NCI-H146 (cell line): ENCODE measurements at places on chromosomes 6 and 20.

DNA sequence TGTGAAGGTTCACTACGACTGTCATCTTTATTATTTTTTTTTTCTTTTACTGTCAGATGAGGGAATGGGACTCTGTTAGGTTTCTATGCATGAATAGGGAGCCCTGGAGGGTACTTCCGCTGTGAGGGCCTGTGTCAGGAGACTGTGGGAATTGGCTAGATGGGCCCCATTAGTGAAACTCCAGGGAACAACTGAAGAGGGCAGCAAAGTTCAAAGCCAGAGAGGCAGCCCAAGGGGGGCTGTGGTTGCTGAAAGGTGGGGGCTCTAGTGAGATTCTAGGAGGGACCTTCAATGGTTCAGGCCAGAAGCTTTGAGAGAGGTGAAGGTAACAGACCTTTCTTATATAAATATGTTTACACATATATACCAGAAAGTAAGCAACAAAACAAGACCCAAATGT, 13.2 kb upstream of the EPB41L1 start:
- no peak for DNase-seq

DNA sequence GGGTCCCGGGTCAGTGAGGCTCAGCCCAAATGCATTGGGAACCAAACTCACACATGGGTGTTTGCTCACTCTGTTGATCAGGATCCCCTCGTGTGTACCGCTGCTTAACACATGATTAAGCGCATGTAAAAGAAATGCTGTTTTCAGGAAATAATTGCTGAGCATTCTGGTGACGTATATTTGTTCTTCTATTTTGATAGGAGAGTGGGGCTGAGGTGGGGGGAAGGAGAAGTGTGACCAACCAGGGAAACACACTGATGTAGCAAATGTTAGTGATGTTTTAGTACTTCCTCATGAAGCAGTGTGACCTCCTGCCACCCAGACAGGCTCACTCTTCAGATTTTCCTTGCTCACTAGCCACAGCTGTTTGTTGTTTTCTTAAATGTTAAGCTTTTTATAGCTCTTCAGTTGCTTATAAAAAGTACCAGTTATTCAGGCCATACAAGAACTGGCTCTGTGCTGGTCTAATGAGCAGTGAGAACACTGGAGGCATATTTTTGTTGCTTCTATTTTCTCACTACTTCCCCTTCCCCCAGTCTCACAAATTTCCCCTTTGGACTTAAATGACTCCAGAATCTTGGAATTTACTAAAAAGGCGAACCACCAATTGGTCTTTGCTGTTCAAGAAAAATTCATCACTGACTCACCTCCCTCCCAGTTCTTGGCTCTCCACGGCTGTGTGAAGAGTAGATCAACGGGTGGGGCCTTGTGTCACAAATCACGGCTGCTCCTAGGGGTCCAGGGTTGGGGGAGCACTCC, 79.2 kb upstream of the BACH2 start:
- no peak for DNase-seq

DNA sequence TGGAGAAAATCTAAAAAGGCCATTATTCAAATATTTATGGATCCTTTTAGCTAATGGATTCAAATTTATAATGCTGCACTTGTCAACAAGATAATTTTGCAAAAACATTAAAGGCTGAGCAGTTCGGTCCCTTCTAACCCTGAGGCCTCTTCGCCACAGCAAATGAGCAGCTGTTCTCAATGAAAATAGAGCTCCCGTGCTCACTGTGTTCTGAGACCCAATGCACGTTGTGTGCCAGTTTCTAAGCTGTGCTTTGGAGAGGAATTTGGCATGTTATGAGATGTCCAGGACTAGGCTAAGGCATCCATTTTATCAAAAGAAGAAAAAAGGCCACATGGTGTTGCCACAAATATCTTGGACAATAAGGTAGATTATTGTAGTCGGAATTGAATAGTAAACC, 220.1 kb upstream of the TSHZ2 start:
- no peak for DNase-seq

DNA sequence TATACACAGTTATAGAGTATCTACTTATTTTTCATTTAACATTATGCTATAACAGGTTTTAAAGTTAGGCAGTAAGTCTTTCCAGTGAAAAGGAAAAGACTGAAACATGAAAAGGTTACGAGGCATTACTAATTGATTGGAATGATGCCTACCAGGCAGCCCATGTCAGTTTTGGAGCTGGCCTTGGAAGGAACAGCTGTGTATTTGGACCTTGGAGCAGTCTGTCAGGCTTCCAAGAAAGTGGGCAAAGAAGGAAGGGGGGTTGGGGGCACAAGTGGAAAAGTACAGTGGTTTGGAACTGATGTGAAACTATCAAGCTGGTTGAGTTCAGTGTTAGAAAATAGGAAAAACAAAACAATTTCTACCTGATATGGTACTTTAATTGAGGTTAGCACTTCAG, 41.7 kb downstream of the SLC16A10 start:
- DNase-seq: no peak

DNA sequence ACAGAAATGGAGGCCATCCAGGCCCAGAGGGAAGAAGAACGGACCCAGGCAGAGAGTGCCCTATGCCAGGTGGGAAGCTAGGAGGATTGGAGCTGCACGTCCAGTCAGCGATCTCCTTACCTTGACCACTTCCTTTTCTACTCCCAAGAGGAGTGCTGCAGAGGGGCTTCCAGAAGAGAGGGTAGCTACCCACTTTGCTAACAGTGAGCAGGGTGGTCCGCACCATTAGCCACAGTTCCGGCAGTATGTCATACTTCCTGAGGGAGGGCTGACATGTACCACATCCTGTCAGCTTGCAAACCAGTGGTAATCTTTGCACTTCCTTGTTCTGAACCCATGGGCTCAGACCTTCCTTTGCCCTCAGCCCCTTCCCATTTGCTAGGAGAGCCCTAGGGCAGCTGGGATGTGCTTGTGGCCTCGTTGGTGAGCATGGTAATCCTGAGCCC, 35.4 kb downstream of the CEP250 start:
- DNase-seq: no peak

DNA sequence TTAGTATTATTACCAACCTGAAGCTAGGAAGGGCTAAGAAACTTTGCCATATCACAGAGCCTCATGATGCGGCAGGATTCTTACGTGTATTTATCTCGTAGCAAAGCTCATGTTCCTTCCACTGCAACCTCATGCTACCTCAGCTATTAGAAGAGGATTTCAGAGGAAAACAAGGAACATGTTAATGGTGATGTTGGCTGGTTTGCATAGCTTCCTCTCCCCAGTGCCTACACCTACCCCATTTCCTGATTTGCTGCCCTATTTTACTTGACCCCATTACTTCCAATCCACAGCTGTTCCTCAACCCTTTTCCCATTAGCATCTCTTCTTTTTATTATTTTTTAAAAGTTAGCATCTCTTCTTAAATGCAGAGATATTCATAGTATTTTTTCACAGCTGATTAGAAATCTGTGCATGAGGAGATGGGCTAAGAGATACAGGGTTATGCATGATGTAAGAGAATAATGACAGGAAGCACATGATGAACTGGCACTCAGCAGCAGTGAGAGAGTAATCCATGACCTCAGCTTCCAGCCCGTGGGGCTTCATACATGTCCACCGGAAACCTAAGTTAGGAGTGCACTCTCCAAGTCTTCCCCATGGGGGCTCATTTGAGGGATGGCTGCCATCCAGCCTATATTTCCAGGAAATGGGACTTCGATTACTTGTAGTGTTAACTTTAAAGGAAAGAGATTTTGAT, 106.1 kb upstream of the ASF1A start:
- no peak for DNase-seq

- no peak for DNase-seq
Measured at GRCh38 chr20:51331481-51331880, 211.0 kb downstream of the NFATC2 start.

DNA sequence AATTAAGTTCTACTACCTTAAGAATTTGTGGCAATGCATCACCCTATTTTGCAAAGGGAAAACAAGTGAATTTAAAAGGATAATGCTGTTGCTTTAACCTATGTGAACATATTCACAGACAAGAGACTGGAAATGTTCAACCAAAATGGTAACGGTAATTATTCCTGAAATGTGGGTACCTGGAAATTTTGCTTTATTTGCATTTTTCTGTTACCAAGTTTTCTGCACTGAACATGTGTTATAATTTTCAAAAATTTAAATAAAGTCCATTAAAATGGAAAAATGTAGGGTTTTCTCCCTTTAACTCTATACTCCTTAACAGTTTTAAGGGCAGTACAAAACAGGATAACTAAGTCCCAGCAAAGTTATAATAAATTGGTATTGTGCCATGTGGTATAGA, 66.4 kb downstream of the EPB41L2 start:
- no peak for DNase-seq

DNA sequence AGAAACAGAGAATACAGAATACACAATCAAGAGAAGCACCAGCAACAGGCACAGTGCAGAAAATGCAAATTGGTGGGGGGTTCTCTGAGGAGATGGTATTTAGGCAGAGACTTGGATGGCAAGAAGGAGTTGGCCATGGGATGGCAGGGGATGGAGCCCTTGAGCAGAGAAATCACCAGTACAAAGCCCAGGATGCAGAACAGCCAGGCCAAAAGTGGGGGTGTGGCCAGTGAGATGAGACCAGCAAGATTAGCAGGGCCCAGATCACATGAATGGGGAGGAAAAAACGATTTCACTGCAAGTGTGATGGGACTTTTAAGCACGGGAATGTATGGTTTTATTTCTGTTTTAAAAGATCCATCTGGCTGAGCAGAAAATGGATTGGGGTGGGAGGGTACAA, 63.4 kb downstream of the TRAM2 start:
- DNase-seq: no peak

- DNase-seq: no peak
Measured at GRCh38 chr6:3165631-3166534, 8.5 kb upstream of the TUBB2A start.

- no peak for DNase-seq
Measured at GRCh38 chr6:55142610-55143009, 31.7 kb upstream of the HCRTR2 start.

GRCh38 chr6:105997482-105997881, 88.7 kb upstream of the PRDM1 start:
- no peak for DNase-seq

DNA sequence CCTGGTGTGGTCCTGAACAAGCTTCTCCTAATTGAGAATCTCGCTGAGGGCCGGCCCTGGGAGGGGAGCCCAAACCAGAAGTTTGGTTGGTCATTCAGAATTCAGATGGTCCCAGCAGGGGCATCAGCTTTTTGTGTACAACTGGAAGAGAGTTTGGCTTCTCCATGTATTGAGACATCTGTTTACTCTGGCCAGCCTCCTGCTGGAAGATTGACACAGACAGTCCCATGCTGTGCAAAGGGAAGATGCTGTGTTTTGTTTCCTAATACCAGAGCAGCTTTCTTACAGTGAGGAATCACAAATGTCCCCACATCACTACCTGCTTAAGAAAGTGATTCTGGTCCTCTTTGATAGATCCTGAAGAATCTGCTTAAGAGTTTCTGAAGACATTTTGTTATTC, 97.8 kb downstream of the PLEKHG1 start:
- DNase-seq: peak; percentile 71

- DNase-seq: peak; percentile 23
Measured at GRCh38 chr6:7513529-7513928, 27.9 kb upstream of the DSP start.

GRCh38 chr6:144480473-144480872, 195.3 kb downstream of the UTRN start:
- no peak for DNase-seq

DNA sequence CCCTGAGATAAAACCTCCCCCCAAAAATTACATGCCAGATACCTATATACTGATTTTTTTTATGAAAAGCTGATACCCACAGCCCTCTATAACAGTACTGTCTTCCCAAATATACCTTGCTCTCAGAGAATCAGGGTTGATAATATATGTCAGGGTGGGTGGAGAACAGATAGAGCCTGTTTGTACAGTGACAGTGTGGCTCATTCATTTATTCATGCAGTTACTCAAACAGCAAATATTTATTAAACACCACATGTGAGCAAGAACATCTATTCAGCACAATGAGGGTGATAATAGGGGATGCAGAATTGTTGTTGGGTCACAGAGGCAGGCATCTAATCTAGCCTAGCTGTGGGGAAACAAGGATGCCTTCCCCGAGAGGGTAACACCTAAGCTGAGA, 334.2 kb downstream of the MAFB start:
- DNase-seq: no peak

GRCh38 chr6:751765-752164, 58.8 kb upstream of the EXOC2 start:
- no peak for DNase-seq

GRCh38 chr20:44485078-44485829, 9.6 kb downstream of the TTPAL start:
- no peak for DNase-seq

GRCh38 chr6:159788276-159788675, 1.1 kb downstream of the TCP1 start:
- DNase-seq: no peak

GRCh38 chr6:14272737-14273085, 155.1 kb downstream of the CD83 start:
- DNase-seq: no peak

DNA sequence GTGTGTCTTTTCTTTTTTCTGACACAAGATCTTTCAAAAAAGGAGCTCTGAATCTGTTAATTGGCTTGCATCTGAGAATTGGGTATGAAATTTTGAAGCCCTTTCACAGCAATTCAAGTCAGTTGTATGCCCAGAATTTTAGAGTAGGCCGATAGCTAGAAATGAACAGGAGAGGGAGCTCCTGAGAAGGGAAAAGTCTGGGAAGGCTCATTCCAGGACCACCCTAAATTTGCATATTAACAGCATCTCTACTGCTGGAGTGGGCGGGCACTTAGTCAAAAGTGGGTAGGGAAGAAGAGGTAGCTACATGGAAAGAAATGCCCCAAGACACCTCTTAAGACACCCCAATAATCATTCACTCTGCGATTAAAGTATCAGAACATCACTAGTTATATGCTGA, 928.3 kb downstream of the TBC1D32 start:
- peak; percentile 1 for DNase-seq

- peak; percentile 82 for DNase-seq
Measured at GRCh38 chr6:18978337-18979128, 591.4 kb downstream of the RNF144B start.

- no peak for DNase-seq
Measured at GRCh38 chr6:121482004-121482693, 46.7 kb downstream of the GJA1 start.

DNA sequence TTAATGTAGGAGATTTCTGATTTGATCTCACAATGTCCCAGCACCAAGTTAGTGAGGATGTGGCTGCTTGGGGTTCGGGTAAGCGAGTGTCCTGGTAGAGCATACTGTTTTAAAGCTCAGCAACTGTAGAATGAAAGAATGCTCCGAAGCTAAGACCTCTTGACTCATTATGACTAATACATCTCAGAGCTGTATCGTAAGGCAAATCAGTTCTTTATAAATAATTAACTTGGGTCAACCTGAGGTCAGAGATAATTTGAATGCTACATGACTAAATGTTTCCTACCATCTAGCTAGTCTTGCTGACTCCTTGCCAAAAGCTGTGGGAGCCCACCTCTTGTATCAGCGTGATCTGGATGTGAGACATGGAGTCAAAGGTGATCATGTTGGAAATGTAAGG, 128.8 kb upstream of the PDE7B start:
- no peak for DNase-seq

DNA sequence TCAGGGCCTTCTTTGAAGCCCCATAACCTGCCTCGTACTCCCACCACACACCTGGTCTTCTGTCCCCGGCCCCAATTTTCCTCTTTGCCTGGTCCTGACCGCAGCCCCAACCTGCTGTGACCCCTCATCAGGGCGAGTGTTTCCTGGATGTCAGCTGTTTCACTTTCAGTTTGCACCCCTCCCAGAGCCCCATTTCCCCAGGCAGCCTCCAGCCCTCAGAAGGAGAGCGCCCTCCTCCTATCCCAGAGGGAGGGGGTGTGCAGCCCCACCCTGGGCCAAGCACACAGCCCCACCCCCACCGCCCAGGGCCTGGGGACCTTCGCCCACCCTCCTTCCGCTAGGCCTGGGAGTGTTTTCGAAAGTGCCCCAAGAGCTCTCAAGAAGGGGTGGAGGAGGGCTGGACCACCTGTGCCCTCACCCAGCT, 1.5 kb downstream of the BAK1 start:
- DNase-seq: no peak
